ENCODE measurements at places on chromosomes 5 and 9.
A peak's percentile ranks its signal among the peaks of the same experiment; 100 is the strongest.

DNA sequence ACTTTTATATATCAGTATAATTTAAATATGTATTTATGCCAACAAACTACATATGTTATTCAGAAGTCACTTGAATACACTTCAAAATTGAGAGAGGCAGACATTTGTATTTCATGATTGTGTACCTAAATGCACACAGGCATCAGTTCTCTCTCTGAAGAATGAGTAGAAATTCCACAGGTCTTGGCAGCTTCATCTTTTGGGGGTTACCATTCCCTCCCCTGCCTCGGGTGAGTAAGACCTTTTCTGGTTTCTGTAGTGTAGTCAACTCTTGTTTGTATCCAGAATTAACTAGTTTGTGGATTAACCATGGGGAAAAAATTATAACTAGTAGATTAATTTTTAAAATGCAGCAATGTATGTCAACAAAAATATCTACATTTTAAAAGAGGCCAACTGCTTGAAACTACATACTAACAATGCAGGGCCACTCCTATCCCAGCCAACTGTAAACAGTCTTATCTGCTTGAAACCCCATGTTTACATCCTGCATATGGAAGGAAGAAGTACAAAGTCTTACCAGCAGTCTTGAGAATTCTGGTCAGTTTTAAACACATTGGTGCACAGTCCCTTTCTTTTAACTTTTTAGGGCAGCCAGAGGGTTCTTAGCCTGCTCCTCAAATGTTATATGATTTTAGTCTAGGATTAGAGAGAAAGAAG is 339.6 kb upstream of the KIF2A start:
- DNase-seq: no peak

GRCh38 chr9:136074706-136075105 is 20.4 kb downstream of the NACC2 start:
- DNase-seq: peak; percentile 50

GRCh38 chr5:91486638-91487037 is 103.5 kb upstream of the ARRDC3 start:
- no peak for DNase-seq

- DNase-seq: no peak
These were observed 221.0 kb downstream of the ESM1 start for GRCh38 chr5:54764102-54765090.
